ENCODE measurements at places on chromosomes 16 and 17. TPM values are rescaled to one million over a fixed set of nuclear protein-coding genes. Genes with fewer than 3 reads are reported as not detected.

NOD2 gene
- total RNA-seq = 0.46 TPM

- DNase-seq = no peak
Measured at GRCh38 chr16:27514806-27515205, 34.9 kb downstream of the GTF3C1 start.

SLC12A3 gene
- total RNA-seq = 0.08 TPM

DNA sequence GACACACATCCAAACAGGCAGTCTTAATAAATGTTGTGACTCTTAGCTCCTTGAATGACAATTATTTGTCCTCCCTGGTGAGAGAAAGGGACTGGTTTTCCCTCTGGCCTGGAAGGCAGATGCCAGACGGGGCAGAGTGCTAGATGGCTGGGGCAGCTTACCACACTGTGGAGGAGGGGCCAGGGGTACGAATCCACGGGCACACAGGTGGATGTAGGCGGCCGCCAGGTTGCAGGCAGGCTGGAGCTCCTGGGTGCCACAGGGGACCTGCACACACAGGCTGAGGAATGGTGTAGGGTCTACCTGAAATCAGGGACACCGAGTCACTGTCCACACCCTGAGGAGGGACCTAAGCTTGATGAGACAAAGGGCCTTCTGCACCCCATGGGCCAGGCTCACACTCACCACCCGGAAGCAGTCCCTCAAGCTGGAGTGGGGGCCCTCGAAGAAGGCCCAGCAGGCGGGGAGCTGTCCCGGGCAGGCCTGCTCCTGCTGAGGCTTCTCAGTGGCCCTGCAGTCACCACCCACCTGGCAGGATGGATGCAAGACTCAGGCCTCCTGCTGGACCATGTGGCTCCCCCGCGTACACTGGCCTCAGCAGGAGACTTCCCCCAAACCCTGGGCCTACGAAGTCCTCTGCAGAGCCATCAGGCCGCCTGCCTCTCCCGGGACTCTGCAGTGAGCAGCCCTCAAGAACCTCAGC is 38.4 kb downstream of the RMI2 start:
- no peak for DNase-seq

DNA sequence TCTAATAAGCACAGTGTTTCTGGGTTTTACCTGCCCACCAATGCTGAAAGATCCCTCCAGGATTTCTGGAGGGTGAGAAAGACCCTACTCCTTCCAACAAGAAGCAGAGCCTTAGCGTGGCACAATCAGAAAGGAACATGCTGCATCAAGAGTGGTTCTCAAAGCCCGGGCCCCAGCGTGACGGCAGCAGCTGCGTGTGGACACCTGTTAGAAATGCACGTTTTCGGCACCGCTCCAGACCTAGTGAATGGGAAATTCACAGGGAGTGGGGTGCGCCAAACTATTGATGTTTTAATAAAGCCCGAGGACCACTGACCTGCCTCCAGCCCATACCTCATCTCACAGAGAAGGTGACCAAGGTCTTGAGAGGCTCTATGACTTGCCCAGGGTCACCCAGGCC is 55.8 kb downstream of the PECAM1 start:
- no peak for DNase-seq

Measured in kidney epithelial cell (primary cell).